Stimulated activated CD4-positive, alpha-beta T cell treated with anti-CD3 and anti-CD28 coated beads, Interleukin-1b, Interleukin-23, amount 100 ng/mL, for 4 hours (primary cell): ENCODE measurements at places on chromosomes 11 and 22.
A peak's percentile ranks its signal among the peaks of the same experiment; 100 is the strongest.

- DNase-seq = no peak
These were observed 23.3 kb upstream of the WEE1 start for GRCh38 chr11:9550191-9550628.

DNA sequence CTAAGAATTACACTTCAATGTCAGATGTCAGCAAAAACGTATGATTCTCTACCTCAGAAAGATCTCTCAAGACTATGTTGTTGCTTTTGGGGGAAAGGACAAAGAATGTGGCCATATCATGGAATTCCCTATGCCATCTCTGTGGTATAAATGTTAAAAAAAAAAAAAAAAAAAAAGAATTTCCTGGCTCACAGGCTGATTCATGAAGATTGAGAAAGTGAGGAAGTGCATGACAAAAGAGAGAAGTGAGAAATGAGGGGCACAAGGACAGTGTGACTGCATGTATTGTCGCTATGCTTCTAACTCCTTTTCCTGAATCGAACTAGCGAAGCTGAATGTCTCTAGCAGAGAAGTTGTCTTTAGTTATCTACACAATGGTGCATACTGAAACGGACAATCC, 80.6 kb upstream of the CARD18 start:
- no peak for DNase-seq

DNA sequence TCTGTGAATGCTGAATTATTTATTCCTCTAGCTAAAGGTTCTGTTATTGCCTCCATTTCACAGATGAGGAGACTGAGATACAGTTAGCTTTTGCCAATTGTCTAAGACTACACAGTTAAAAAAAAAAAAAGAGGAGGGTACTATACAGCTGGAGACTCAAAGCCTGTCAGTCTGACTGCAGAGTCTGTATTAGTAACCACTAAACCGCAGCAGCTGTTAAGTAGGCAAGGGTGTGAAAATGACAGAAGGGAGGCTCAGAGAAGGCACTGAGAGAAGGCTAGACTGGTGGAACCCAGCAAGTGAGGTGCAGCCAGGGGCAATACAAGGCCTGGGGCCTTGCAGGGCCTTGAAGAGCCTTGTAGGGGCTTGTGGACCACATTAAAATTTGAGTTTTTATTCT, 181.2 kb downstream of the CSNK2A3 start:
- DNase-seq = no peak

DNA sequence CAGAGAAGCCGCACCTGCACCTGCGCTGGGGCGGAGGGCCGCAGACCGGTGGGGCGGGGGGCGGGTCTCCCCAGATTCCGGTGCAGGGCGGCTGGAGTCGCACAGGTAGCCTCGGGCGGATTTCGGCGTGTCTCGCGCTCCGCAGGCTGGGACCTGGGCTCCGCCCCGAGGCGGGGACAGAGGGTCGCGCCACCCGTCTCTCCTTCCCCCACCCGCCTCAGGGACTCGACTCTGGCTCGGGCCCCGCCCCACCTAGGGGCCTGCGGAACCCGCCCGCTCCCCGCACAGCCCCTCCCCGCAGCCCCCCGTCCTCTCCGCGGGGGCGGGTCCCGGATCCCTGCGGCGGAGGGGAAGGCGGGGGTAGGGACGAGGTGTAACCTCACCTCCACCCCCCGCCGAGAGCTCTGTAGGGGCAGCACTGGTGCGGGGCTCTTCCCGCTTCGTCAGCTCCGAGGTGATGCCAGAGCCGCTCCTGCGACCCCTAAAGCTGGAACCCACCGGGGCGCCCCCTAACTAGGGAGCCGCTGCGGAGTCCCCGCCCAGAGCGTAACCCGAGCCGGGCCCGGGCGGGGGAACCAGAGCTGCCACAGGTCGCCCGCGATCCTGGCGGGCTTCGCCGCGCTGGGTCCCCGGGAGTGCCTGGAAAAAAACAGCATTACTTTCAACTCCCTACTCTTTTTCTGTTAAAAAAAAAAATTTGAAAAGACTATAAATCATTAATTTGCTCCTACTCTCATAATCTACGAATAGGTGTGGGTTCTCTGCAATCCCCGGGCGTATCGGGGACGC, at the start of gene SLC29A2:
TSS of gene SLC29A2 (minus strand) at position 134 of the 789 bp plus-strand sequence. CDS start 169 bp downstream, outside the sequence.
- DNase-seq = peak; percentile 68

DNA sequence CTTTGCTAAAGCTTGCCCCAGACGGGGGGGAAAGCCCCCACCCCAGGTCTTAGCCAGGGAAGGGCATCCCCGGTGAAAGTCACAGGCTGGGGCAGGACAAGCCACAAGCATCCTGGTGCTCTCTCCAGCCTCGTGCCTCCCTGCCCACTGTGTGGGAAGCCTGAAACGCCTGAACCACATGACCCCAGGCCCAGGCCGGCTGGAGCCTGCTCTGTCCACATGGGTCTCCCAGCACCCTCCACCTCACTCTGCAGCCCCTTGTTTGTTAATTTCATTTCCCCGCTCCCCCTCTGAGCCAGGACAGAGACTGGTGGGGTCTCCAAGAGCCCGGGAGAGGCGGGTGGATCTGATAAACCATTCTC, 58.3 kb upstream of the TCF20 start:
- DNase-seq = no peak

GRCh38 chr11:22221143-22221542, 28.3 kb downstream of the ANO5 start:
- DNase-seq = no peak
